Brain (organoid and tissue), 16 donors: ENCODE measurements at places on chromosomes 11 and 22. TPM values are rescaled to one million over a fixed set of nuclear protein-coding genes. Genes with fewer than 3 reads are reported as not detected.
A peak's percentile ranks its signal among the peaks of the same experiment; 100 is the strongest.

DNA sequence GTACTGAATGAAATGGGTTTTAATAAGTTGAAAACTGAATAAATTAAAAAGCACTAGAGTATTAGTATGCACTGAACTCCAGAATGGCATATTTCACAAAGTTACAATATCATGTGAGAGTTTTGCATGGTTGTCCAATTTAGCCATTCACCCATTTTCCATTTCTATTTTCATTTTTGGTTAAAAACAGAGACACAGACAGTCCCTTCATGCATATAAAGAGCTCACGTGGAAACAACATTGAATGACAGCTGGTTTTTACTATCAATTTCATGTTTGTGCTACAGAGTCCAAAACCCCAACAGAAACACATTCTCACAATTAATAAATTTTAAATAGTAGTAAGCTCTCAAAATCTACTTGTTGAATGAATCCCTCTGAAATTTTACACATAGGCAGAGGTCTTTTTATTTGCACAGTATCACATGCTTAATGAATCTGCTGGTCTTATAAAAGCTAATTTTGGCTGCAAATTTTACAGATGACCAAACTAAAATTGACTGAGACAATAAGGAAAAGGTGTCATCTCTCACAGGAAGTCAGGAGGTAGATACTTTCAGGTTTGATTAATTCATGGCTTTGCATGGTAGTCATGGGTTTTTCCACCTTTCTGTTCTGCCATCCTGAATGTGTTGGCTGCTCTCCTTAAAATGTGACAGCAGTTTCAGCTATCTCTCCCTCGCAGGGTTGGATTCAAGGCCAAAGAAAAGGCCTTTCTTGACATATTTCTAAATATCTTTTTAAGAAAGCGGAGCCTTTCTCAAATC lies 20.6 kb upstream of the DDI1 start:
- no peak for DNase-seq

GRCh38 chr11:61106894-61107470 lies 4.7 kb downstream of the CD5 start:
- DNase-seq = no peak

GRCh38 chr11:133180201-133180600 lies 352.1 kb downstream of the OPCML start:
- DNase-seq = no peak

DNA sequence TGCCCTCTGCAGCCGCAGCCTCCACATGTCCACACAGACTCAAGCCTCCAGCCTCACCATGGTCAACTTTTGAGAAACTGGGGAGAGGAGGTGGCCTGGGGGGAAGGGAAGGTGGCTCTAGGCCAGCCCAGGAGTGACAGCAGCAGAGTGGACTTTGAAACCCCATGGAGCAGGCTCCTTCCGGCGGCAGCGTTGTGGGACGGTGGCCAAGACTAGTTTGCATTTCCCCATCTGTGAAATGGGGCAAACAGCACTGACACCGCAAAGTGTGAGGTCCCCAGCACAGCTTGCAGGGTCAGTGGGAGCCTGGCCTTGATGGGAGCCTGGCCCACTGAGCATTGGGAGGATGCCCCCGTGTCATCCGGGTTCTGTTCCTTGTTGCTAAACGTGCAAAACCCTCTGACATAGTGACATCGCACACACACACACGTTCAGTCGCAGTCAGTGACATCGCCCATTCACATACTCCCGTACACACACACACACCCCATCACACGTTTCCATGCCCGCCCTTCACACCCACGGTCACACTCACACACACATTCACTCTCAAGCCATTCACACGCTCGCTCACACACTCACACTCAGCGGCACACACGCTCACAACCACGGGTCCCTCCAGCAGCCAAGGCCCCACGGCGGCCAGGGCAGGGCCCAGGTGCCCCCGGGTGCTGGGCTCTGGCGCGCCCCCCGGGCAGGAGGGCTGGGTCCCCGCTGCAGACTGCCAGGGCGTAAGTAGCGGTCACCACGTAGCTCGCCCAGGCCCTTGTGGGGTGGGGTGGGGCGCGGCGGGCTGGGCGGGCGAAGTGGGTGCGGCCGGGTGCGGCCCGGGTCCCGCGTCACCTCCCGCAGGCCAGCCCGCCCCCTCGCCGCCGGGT lies 585 bp downstream of the CYB5R3 start:
- DNase-seq = peak; percentile 64

The ACTN3 gene
- polyA plus RNA-seq = 0.10 TPM

The USH1C gene
- polyA plus RNA-seq = 20.5 TPM

The MCHR1 gene
- polyA plus RNA-seq = 1.8 TPM

- DNase-seq = no peak
These were observed 9.5 kb downstream of the TSKU start for GRCh38 chr11:76792505-76793264.

The SYT7 gene
- polyA plus RNA-seq = 24.6 TPM
